ENCODE measurements at places on chromosomes 3 and 15. TPM values are rescaled to one million over a fixed set of nuclear protein-coding genes. Genes with fewer than 3 reads are reported as not detected.
A peak's percentile ranks its signal among the peaks of the same experiment; 100 is the strongest.

GRCh38 chr3:35635926-35636683 is 3.2 kb upstream of the ARPP21 start:
- no peak overlapping the region for H3K4me3 ChIP-seq
- H3K4me1 ChIP-seq: peaks cover 5% of the 10 kb centered on the region
- no peak for DNase-seq
- H3K27me3 ChIP-seq: peaks cover 27% of the 10 kb centered on the region
- H3K36me3 ChIP-seq: no peaks in the 10 kb centered on the region
- H3K27ac ChIP-seq: no peak overlapping the region

- peaks cover 9% of the 10 kb centered on the region for H3K4me1 ChIP-seq
- no peaks in the 10 kb centered on the region for H3K27me3 ChIP-seq
- H3K36me3 ChIP-seq: peaks cover 82% of the 10 kb centered on the region
- DNase-seq: no peak
- no peak overlapping the region for H3K4me3 ChIP-seq
- H3K27ac ChIP-seq: no peak overlapping the region
Observed at GRCh38 chr3:98821063-98821462, 57.9 kb downstream of the ST3GAL6 start.

DNA sequence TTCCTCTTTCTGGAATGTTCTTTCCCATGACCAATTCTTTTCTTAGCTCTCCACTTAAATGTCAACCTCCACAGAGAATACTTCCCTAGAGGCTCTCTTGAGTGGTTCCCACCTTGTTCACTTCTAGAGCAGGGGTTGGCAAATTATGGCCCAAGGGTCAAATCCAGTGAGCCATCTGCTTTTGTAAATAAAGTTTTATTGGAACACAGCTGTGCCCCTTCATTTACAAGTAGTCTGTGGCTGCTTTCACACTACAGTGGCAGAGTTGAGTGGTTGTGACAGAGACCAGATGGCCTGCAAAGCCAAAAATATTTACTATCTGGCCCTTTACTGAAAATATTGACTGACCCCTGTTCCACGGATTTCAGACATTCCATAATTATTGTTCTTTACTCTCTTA is 166.2 kb downstream of the WNT5A start:
- no peak overlapping the region for H3K27ac ChIP-seq
- no peaks in the 10 kb centered on the region for H3K27me3 ChIP-seq
- H3K4me3 ChIP-seq: no peak overlapping the region
- DNase-seq: no peak

GP5 gene
- not detected for total RNA-seq

DNA sequence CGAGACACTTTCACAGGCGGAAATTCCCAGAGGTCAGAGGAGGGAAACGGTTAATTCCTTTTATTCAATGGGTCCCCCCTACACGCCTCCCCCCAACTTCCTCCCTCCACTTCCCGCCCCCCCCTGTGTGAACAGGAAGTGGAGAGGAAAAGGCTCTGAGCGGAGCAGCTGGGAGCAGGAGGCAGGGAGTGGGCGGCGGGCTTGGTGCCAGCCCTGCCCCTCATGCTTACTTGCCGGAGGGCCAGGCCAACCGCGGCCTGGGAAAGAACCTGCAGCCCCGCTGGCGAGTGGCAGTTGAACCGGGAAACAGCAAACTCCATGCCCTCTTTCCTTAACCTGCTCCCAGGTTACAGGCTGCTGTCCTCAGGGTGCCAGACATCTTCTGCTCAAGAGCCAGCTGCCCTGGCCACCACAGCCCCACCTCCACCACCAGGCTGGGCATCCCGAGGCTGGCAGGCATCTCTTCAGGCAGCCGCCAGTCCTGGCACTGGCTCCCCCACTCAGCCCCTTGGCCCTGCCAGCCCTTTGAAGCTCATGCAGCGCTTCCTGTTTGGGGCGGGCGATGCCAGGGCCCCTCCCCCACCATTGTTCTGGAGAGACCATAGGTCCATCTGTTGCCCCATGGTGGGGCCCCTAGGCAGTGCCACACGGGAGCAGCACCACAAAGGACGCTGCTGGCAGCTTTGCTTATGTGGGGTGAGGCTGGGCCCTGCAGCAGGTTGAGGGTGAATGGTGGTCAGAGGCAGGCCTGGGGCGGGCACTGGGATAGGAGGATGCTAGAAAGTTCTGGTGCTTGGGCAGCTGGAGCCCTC is 12.9 kb downstream of the VPS18 start:
- H3K4me3 ChIP-seq: peak overlapping the region; percentile 67
- peak; percentile 29 for DNase-seq
- H3K36me3 ChIP-seq: peaks cover 6% of the 10 kb centered on the region
- peaks cover 29% of the 10 kb centered on the region for H3K4me1 ChIP-seq

- H3K27ac ChIP-seq: no peak overlapping the region
- H3K4me3 ChIP-seq: no peak overlapping the region
- H3K4me1 ChIP-seq: 0 out of 2 replicates have a peak, but pooled peaks cover 6% of the 10 kb centered on the region
- H3K27me3 ChIP-seq: no peaks in the 10 kb centered on the region
- peak; percentile 8 for DNase-seq
Observed at GRCh38 chr15:34691034-34691433, 63.8 kb downstream of the GJD2 start.
